Astrocyte of the cerebellum (primary cell): ENCODE measurements at places on chromosomes 7 and 10.

GRCh38 chr10:33027088-33027487, 69.1 kb upstream of the ITGB1 start:
- no peak for DNase-seq

GRCh38 chr10:69387500-69387899, 29.2 kb downstream of the TACR2 start:
- DNase-seq, result no peak

- DNase-seq, result peak; percentile 20
Measured at GRCh38 chr10:9437131-9437530, 1382.6 kb downstream of the GATA3 start.

GRCh38 chr10:21071001-21071673, 174.0 kb upstream of the NEBL start:
- DNase-seq, result no peak

DNA sequence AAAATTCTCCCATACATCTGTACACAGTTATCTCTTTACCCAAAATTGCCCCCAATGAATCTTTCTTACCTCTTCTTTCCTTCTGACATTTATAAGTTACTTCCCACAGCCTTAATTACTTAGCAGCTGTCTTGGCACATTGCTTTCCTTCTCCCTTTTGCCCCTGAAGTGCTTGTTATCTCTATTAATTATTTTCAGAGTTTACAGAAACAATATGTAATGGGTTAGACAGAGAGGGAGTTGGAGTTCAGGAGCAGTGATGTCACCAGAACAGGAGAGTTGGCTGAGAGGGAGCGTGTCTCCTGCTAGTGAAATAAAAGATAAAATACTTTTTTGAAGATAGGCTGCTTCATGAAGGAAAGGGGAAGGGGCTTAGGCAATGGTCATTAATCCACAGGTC, 57.4 kb downstream of the ITGB8 start:
- no peak for DNase-seq

DNA sequence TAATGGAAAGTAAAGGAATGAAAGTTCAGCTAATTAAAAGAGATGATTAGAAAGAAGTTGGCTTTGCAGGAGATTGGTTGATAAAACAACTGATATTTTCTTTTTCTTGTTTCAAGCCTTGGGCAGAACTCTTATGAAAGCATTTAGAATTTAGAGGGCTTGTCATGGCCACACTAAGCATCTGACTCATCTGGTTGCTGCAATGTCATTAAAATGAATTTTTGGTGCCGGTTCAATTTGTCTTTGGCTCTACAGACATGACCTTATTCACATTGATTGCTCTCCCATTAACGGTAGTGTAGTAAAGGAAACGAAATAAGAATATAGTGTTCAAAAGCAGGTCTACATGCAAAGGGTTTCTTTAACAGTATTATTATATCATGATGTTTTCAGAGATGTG, 1012.4 kb upstream of the C7orf33 start:
- DNase-seq, result no peak

DNA sequence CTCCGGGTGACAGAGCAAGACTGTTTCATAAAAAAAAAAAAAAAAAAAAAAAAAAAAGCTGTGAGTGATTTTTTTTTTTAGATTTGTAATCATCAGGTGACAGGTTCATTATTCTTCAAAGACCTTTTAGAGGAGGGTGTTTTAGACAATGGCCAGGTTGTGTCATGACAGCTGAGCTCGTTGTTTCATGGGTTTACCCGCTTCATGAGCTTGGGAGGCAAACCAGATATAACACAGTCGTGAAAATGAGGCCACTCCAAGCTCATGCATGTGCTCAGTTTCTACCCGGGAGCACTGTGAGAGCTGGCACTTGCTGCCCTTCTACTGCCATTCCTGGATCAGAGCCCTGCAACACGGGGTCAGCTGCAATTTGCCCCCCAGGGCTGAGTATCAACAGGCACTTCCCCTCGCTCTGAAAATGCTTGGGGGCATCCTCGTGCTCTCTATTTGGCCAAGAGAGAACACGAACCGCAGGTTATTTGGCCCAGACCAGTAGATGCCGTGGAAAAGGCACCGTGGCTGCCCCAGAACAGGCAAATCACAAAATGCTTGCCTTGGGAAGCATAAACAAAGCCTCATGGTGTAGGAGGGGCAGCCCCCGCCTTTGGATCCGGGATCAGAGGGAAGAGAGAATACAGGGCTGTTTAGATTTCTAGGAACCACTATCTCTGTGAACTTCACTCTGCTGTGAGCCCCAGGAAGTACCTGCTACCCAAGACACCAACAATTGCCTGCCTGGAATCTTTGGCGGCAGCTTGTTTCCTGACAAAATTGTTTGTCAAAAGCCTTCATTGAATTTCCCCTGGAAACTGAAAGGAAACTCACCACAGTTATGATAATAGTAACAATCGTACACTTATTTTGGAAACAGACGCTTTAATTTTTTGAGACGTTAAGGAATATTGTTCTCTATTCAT, 371.0 kb downstream of the FRMD4A start:
- DNase-seq, result no peak

GRCh38 chr7:117871778-117872538, 1.3 kb downstream of the CTTNBP2 start:
- DNase-seq, result no peak

GRCh38 chr10:52635651-52636050, 136.9 kb downstream of the MBL2 start:
- no peak for DNase-seq

DNA sequence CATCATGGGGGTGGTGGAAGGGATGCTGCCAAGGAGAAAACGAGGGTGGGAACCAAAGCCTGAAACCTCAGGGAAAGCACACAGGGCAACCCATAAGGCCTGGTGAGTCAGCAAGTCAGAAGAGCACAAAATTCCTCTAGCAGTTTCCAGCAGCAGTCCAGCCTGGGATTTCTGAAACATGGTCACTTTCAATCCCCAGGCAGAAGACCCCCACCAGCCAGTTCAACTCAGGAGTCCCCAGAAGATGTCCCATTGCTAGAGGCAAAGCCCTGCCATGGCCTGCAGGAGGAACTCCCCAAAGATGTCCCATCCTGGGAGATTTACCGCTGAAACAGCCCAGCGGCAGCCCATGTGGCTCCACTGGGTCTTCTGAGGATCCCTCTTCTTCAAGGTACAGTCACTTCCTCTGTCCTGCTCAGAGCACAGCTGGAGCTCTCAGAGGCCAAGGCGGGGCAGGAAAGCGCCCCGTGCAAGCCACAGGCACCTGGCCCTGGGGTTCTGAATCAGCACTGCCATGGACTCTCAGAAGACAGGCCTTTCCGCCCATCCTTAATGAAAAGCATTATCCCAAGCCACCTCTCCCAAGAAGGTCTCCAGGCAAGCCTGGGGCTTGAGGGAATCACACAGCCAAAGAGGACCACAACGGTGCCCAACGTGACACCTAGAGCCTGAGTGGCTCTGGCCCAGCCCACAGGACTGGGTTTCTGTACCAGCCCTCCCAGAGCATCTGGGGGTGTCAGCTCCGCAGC, 196.9 kb downstream of the GRID1 start:
- DNase-seq, result no peak

DNA sequence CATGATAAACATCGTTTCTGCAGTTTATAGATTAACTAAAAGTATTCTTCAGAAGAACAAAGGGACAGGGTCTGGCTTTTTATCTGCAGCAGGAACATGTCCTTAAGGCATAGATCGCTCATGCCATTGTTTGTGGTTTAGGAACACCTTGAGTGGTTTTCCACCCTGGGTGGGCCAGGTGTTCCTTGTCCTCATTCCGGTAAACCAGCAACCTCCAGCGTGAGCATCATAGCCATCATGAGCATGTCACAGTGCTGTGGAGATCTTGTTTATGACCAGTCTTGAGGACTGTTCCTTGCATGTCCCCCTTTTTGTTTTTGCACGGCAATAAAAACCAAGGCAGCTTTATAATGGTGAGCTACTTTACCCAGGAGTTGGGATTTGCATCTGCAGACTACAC, 33.9 kb downstream of the STOX1 start:
- DNase-seq, result no peak

DNA sequence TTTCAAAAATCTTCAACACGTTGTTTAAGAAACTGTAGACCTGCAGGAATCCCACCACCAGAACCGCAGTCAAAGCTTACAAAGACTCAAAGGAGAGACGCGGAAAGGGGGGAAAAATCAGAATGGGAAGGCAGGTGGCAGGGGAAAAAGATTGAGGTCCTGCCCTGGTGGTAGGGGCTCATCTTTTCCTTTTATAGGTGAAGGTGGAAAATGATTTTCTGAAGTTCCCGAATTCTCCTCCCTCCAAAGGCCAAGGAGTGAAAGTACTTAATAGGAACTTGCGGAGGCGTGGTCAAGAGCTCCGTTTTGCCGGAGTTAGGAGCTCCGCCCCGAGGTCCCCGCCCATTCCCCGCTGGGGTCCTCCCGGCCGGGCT, 724 bp downstream of the BBIP1 start:
- peak; percentile 85 for DNase-seq

- no peak for DNase-seq
Measured at GRCh38 chr7:100088621-100089457, at the start of gene COPS6. Gene COPS6 (plus strand): TSS chr7:100088969. CDS start chr7:100088991, 22 bp downstream.
